ENCODE measurements at places on chromosomes 5 and 9.
A peak's percentile ranks its signal among the peaks of the same experiment; 100 is the strongest.

DNA sequence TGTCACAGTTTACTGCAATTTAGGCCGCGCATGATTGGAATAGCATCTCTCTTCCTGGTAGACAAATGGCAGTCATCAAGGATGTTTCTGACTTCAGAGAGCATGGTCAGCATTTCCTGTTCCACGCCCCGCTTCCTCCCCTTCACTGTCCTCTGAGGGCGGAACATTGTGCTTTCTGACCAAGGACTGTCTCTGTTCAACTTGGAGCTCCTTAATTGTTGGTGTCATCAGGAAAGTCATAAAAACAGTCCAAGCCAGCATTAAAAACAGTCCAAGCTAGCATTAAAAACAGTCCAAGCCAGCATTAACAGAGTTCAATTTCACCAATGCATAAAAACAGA lies 301.3 kb upstream of the IRX4 start:
- no peak for DNase-seq

- DNase-seq, result no peak
Measured at GRCh38 chr5:178630475-178630930, 3.7 kb upstream of the CLK4 start.

DNA sequence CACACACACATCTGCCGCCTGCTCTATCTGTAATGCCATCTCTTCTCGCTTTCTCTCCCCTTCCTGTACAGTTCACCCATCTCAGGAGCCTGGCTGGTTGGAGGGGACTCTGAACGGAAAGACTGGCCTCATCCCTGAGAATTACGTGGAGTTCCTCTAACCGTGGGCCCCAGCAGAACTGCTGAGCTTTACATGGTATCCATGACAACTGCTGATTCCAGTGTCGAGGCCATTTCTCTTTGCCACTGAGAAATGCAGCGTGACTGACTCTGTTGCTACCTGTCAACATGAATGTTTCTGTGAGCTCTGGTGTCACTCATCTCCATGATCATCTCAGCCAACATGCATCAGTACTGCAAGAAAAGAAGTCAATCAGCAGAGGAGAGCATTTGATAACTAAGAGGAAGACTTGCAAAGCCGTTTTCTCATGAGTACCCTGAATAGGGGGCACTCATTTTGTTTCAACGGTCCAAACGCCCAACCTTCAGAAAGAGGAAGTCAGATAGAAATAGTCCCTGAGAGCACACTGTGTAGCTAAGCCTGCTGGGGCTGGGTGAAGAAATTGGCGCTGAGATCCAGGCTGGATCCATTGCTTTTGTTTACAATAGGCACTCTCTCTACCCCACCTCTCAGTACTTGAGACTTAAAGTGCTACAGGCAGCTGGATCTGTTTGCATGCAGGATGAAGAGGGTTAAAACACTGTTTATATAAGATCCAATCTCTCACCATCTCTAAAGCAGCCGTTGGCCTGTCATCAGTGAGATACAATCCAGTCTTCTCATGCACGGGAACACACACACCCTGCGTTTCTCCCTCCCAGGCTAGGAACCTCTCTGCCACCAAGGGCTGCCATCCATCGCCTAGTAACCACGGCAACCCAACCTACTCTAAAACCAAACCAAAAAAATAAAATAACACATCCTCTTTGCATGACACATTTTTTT lies 180.9 kb downstream of the NR3C1 start:
- DNase-seq, result no peak

DNA sequence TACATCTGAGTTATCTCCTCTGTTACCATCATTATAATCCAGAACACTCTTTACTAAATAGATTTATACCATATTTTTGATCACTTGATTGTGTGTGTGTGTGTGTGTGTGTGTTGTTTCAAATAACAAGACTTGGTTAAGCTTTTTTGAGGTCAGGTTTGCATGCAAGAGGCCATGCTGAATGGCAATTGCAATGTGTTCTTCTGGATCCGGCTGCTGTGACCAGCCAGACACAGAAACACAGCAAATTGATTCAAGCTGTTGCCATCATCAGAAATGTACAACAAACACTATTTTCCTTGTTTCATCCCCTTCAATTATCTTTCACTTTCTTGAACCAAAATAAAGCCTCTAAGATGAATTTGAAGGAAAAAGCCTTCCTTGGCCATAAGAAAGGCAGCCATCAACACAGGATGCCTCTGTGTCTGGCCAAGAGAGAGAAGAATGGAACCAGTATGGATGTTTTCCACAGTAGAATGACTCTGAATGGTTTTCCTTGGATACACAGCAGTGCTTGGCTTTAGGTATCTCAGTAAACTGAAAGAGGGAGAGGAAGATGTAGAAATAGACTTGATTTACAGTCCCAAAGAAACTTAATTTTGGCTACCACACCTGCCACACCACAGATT lies 53.9 kb downstream of the DPYSL3 start:
- no peak for DNase-seq

DNA sequence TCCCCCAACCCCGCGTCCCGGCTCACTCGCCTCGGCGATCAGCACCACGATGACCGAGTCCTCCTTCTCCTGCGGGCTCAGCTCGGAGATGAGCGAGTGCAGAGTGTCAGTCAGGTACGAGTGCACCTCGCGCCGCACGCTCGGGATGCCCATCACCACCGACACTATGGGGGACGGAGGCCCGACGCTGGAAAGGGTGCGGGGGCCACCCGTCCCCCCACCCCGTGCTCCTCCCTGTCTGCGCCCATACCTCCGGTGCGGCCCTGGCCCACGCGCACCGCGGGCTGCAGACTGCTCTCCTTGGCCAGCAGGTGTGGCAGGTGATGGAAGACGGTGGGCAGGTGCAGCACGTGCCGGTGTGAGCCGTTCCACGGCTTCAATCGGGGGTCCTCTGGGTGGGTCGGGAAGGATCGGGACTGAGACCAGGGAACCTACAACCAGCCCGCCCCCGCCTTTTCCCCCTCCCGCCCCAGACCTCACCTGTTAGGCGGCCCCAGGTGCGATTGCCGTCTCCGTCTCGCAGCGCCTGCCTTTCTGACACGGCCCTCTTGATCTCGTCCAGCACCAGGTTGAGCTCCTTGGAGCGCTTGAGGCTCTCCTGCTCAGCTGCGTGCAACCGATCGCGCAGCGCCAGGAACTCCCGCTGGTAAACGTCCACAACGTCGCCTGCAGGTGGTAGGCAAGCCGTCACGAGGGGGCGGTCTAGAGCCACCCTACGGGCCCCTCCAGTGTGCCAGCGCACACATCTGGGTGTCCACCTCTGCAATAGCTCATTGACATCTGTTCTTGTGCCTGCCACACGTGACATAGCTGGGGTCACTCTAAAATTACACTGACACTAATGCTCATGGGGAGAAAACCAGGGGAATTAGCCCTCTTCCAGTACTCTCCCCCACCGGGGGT lies 5.1 kb downstream of the MGAT4B start:
- DNase-seq, result no peak

DNA sequence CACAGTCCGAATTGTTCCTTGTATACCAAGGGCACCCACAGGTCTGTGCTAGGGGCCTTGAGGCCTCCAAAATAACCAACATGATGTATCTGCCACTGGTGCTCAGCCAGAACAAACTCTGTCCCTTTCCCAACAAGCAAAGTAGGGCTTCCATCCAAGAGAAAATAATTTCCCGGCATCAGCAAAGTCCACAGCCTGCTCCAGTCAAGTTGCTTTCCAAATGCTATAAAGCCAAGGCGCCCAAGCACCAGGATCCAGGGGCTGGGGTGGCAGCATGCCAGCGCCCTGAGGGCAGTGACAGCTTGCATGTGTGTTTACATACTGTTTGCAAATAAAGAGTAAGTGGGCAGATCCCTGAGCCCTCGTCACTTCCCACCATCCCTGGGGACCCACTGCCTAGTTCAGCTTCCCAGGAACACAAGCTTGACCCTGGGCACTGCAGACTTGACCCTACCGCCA lies 155.9 kb downstream of the ERCC6L2 start:
- DNase-seq, result no peak

- DNase-seq, result no peak
Measured at GRCh38 chr9:137506274-137506673, 43.9 kb downstream of the PNPLA7 start.

DNA sequence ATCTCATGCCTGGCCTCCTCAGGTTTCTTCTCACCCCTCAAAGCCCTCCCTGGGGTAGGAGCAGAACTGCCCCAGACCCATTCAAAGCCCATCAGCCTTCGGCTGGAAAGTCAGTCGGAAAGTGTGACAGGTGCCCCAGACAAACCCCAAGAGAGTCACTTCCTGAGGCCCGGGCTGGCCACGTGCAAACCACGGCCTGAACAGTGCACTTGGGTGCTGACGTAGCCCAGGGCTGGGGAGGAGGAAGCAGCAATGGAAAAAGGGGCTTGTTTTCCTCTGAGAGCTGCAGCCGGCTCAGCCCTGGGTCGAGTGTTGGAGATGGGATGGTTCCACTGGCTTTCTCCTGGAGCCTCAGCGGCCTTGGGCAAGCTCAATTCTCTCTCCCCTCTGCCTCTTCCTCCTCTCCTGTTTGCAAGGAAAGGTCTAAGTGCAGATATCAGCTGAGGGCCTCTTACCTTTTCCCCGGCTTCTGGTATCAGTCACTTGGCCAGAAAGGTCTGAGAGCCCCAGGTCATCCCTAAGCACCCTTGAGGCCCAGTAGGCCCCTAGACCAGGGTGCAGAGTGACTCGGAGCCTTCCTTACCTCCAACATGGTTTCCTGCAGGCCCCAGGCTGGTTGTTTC lies 5.9 kb upstream of the EGR1 start:
- DNase-seq, result no peak

GRCh38 chr9:114238891-114239875 lies 83.7 kb upstream of the ORM1 start:
- peak; percentile 89 for DNase-seq

GRCh38 chr9:111969061-111969460 lies 72.4 kb downstream of the UGCG start:
- DNase-seq, result no peak

GRCh38 chr9:68690088-68690487 lies 15.0 kb upstream of the PIP5K1B start:
- no peak for DNase-seq

DNA sequence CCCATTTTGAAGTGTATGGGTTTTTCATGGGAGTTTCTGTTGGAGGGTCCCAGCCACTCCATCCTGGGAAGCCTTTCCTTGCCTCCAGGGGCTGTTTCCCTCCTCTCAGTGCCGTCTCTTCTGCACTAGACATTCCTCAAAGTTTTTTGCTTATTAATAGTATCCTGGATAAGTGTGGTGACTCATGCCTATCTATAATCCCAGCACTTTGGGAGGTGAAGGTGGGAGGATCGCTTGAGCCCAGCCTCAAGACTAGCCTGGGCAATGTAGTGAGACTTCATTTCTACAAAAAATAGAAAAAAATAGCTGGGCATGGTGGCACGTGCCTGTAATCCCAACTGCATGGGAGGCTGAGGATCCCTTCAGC lies 43.1 kb downstream of the RALGPS1 start:
- no peak for DNase-seq

GRCh38 chr5:107671742-107672210 lies 1.0 kb upstream of the EFNA5 start:
- no peak for DNase-seq

DNA sequence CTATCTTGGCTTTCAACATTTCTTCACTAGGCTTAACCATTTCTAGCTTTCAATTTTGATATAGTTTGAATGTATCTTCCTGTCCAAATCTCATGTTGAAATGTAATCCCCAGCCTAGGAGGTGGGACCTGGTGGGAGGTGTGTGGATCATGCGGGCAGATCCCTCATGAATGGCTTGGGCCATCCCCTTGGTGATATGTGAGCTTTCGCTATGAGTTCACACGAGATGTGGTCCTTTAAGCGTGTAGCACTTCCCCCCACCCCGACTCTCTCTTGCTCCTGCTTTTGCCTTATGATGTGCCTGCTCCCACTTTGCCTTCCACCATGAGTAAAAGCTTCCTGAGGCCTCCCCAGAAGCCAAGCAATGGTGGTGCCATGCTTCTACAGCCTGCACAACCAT lies 40.6 kb downstream of the PHAX start:
- no peak for DNase-seq

DNA sequence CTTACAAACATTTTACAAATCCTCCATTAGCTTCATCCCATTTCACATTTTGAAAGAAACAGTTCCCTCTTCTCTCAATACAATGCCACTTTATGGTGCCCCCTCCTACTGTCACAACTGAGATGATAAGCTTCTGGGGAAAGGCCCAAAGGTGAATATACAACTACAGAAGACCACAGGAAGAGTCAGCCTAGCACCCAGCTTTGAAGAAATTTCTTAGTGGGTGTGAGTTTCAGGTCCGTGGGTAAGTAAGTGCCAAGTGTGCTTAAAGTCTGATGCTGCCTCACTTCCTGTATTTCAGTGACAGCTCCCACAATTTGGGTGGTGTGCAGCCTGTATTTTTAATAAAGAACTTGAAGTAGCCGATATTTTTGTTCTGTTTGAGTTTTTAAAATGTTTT lies 68.1 kb downstream of the ARHGEF28 start:
- DNase-seq, result no peak

DNA sequence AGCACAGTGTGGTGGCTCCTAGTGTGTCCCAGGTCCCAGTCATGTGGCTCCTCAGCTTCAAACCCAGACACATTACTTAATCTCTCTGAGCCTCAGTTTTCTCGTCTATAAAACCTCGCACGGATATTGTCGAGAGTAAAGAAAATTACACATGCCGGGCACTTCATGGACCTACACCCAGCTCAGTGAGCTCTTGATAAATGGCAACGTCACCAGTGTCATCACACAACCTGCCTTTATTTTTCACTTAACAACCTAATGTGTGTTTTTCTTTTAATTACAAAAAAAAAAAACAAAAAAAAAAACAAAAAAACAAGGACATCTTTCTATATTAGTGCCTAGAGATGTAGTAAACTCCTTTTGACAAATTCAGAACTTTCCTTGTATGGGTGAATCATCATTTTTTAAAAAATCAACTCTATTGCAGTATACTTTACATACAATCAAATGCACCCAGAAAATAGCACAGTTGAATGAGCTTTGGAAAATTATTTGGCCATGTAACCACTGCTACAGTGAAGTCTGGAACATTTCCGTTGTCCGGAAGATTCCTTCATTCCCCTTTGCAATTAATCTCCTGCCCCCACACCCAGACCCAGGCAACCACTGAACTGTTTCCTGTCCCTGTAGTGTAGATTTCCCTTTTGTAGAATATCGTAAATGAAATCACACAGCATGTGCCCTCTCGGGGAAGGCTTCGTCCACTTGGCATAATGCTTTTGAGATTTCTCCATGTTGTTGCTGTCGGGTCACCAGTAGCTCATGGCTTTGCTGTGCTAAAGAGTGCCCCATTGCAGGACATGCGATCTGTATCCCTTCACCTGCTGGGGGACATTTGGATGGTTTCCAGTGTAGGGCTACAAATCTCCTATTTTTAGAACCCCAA lies 100.4 kb upstream of the LARP1 start:
- DNase-seq, result no peak

- peak; percentile 63 for DNase-seq
Measured at GRCh38 chr9:128723866-128724743, at the start of gene ZDHHC12. TSS of gene ZDHHC12 (minus strand) at chr9:128724127. CDS start at chr9:128724093, 34 bp downstream.

DNA sequence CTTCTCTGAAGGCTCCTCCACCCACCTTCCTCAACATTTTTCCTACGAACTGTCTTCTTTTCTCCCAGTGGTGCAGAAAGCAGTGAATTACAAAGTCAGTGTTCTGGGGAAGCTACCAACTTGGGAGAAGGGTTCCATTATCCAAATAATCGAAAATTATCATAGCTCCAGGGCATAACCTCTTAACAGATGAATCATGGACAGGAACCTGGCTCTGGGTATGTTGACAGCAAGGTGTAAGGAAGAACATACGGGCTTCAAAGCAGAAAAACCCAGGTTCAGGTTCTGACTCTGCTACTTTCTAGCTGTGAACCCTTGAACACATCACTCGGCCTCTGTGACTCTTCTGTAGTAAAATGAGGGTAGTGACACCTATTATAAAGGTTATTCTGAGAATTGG lies 351.3 kb downstream of the ENC1 start:
- DNase-seq, result no peak

- no peak for DNase-seq
Measured at GRCh38 chr9:37906312-37907239, 2.6 kb upstream of the SLC25A51 start.

All from BJ (cell line).